ENCODE measurements at places on chromosomes 6 and 20.

GRCh38 chr6:2843138-2843740 is 1.6 kb upstream of the SERPINB1 start:
- DNase-seq, result no peak

- DNase-seq, result no peak
Observed at GRCh38 chr6:170317718-170318117, 11.2 kb downstream of the FAM120B start.

GRCh38 chr6:22208026-22208425 is 88.8 kb downstream of the PRL start:
- no peak for DNase-seq

DNA sequence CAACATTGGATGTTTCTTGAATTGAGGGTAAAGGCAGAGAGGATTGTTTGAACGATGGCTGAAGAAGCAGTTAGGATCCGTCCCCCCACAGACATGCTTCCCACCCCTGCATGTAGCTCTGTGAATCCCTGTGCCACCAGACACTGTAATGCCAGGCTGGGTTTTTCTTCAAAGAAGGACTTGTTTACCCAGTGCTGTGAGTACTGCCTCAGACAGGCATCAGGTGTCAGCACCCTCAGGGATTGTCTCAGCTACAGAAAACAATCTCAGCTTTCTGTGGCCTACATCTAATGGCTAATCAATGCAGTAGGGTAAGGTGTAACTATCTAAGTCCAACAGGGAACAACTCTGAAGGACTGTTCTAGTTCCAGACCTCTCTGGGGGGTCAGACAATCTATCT is 853.0 kb upstream of the EPHA7 start:
- no peak for DNase-seq

- no peak for DNase-seq
Observed at GRCh38 chr6:128241216-128241615, 279.2 kb downstream of the PTPRK start.

GRCh38 chr20:57482148-57482547 is 42.8 kb downstream of the CTCFL start:
- no peak for DNase-seq

DNA sequence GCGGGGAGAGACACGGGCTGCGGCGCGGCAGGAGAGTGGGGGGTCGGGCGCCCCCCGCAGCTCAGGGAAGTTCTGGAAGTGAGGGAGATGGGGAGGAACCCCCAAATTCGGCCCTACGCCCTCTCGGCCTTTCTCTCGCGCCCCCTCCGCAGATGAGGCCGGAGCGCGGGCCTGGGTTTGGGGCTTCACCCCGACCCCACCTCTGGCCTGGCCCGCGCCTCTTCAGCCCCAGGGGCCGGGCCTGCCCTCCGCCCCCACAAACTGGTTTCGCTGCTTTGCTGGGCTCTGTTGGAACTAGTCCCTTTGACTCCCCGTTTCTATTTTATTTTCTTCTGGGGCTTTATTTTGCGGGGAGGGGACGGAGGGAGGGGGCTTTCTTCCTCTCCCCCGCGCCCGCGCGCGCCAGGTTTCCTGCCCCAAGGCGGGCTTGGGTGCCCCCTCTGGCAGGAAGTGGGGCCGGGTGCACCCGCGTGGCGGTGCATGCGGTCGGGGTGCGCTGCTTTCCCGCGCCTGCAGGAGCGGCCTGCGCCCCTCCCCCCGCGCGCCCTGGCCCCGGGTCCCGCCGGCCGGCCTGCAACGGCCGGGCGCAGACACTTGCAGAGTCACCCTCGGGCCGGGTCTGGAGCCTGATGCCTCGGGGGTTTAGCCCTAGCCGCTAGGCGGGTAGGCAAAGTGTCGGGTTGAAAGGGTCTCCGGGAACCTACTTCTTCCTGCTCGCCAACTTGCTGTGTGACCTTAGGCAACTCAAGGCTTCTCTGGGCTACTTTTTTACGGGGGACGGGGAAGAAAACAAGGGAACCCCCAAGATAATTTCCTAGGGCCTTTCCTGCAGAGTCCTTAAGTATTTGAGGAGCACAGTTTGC is 1.3 kb downstream of the HMGA1 start:
- DNase-seq, result peak; percentile 40

GRCh38 chr6:155645325-155645724 is 189.7 kb upstream of the NOX3 start:
- DNase-seq, result no peak

DNA sequence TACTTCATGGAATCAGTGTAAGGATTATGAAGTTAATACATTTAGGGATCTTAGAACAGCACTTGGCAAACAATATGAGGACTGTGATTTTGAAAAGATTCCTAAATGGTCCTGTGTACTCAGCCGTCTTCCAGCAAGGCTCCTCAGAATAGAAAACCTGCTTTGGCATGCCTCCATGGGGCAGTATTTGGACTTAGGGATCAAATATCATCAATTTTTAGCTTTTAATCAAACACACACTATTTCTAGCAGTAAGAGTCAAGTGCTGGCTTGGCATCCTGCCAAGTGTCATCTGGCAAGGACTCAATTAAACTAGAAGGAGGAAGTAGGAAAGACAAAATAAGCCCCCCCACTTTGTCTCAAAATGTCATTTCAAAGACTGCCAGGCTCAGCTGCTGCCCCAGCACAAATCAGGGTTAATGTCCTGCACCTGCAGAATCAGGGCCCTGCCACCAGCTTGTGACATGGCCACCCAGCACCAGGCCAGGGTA is 40.8 kb downstream of the IYD start:
- no peak for DNase-seq

- DNase-seq, result no peak
Observed at GRCh38 chr6:46893648-46894047, 28.1 kb downstream of the ADGRF5 start.

DNA sequence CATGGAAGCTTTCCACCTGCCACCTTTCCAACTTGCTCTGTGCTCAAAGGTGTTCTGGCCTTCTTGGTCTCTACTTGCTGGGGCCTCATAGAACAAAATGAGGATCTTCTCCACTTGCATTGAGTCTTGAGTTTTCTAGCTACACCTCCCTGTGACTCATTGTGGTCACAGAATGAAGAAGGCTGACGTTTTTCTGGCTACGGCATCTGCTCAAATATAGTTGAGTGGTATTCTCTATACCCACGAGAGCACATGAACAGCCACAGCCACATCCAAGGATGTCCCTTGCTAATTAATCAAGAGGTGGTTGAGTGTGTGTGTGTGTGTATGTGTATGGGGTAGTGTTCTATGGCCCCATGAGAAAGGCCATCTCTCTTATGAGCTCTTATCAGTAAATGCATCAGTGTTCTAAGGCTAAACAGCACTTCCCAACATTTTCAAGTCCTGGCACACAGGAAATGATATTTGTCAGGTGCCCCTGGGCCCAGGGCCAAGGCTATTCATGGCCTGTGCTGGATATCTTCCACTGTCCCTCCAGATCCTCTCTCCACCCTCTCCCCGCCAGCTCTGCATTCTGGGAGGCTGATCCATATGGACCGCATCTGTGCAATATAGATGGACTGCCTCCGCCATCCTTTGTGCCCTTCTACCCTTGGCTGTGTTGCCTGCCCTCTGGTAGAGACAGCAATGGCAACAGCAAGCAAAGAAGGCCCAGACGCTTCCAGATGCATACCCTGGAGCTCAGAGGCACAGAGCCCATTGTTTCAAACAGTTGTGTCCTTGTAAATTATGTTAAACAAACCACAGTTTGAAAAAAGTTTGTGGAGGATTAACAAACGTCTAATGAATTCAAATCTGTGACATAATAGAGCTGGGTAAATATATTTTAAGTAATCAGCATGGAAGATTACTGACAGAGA is 150.2 kb downstream of the LRFN2 start:
- no peak for DNase-seq

DNA sequence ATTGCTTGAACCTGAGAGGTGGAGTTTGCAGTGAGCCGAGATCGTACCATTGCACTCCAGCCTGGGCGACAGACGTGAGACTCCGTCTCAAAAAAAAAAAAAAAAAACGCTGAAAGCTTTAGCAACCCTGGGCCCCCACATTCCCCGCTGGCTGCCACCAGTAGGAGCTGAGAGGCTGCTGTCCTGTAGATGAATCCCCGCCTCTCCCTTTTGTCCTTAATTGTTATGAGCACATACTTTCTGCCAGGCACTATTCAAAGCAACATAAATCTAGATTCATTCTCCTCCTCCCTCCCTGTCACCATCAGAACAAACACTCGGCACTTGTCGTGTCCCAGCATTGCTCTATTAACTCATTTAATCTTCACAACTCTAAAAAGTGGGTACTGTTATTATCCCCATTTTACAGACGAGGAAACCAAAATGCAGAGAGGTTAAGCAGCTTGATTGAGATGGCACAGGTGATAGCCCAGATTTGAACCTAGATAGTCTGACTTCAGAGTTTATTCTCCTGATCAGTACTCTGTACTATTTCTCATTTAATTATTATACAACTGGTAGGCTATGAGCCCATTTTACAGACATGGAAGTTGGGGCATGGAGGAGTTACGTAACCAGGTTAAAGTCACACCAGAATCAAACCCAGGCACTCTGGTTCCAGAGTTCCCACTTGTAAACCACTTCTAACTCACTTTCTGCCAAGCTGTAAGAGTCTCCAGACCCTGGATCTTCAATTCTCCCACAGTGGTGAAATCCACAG is 97.4 kb downstream of the EYA2 start:
- DNase-seq, result no peak

GRCh38 chr20:17616480-17617211 is 46.8 kb downstream of the DSTN start:
- no peak for DNase-seq

GRCh38 chr20:50017576-50018248 is 34.9 kb downstream of the SNAI1 start:
- DNase-seq, result no peak

- no peak for DNase-seq
Observed at GRCh38 chr6:163872335-163872734, 457.8 kb downstream of the QKI start.

GRCh38 chr20:58815448-58815847 is 35.3 kb downstream of the GNAS-AS1 start:
- DNase-seq, result no peak

DNA sequence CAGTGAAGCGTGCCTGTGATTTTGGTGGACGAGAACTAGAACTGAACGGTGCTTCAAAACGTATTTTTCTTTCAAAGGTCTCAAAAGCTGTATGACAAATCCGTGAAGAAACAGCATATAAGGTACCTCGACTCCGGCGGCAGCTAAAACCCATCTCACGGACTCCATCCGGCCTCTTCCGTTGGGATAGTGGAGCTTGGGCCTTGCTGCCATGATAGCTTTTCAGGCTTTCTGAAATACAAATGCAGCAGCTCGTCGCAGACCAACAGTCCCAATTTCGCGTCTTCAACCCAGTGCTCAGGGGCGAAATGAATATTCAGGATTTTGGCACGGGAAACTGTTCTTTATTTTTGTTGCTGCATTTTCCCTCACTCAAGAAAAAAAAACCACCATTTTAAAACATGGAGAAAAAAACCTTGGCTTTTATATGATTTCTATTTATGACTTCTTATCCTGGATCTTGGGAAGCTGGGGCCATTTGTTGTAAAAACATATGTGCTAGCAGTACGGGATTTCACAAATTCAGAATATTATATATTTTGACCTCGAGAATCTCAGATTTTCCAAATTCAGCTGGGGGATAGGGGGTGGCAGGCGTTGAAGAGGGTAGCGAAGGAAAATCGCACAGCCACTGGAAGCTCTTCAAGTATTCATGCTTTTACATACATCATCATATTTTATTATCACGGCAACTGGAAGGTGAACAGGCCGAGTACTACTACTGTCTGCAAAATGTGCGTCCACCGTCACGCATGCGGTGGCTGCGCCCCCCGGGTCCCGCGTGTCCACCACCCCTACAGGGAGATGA is 849 bp downstream of the GSTA4 start:
- DNase-seq, result peak; percentile 70

DNA sequence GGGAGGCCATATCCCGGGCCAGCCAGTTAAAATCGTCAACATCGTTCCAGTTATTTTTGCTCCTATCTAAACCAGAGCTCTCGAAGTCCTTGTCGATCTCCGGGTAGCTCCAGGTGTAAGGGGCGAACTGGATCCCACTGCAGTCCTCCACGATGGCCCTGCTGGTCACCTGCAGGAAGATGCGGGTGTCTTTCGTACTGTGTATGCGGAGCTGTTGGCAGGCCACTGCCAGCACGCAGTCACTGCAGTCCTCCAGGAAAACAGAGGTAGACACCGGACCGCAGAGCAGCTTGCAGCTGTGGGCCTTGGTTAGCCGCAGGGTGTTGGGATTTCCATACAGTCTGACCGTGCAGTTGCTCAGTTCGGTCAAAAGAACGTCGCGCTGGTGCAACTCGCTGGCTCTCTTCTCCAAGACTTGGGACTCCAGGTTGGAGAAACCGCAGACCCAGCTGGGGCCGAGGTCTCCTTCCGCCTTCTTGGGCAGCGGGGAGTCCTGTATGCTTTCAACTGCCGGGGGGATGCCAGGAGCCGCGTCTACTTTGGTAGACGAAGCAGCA is 742 bp downstream of the TBCC start:
- DNase-seq, result peak; percentile 28

DNA sequence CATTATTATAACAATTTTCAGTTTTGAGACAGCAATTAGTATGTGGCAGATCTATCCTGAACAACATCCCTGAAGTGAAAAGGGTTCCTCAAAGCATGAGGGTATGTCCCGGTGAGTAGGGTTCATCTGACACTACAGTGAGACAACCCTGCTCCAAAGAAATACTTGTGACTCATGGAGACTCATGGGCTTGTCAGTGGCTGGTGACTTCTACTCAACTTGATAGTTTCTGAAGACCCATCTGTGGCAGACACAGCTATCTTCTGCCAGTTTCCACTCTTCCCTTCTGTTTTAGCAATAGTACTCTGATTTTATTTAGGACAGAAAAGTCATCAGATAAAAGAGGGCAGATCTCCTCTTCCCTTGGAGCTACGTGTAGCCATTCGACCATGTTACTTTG is 41.4 kb downstream of the MAP3K7 start:
- no peak for DNase-seq

DNA sequence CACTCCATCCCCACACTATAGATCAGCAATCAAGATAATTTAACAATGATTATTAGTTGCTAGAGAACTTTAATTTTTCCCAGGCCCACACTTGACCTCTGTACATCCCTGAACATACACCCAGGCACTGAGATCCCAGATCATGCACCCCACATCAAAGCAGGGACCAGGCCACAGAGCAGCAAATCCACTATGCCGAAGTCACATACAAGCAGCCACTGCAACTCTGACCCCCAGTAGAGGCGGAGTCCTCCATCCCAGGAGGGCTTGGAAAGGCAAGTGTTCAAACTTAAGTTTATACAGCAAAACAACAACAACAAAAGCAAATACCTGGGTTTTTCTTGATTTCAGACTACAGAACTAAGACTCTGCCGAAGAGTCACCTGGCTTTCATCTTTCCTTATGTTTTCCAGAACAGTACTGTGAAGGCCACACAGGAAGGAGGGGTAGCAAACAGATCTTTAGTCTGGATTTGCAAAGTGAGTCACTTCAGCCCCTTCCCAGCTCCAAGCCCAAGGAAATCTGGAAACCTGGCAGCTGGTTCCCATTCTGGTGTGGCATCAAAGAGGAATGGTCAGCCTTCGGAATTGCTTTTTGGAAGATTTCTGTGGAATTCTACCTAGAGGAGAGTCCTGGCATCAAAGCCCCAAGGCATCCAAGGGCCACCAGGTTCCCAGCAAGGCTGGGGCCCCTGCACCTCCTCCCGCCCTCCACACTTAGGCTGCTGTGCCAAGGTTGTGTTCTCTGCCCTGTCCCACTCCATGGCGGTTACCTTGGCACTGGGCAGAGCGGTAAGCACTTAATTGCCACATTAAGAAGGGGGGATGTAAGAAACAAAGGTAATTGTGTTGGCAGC is 7.3 kb downstream of the JAG1 start:
- DNase-seq, result no peak

GRCh38 chr20:37904008-37904642 is 1.2 kb downstream of the VSTM2L start:
- DNase-seq, result no peak

GRCh38 chr20:57968120-57968519 is 258.3 kb upstream of the PMEPA1 start:
- no peak for DNase-seq

GRCh38 chr20:4637081-4637797 is 84.5 kb upstream of the PRND start:
- peak; percentile 41 for DNase-seq
